ENCODE measurements at places on chromosomes 1 and 21.
A peak's percentile ranks its signal among the peaks of the same experiment; 100 is the strongest.

DNA sequence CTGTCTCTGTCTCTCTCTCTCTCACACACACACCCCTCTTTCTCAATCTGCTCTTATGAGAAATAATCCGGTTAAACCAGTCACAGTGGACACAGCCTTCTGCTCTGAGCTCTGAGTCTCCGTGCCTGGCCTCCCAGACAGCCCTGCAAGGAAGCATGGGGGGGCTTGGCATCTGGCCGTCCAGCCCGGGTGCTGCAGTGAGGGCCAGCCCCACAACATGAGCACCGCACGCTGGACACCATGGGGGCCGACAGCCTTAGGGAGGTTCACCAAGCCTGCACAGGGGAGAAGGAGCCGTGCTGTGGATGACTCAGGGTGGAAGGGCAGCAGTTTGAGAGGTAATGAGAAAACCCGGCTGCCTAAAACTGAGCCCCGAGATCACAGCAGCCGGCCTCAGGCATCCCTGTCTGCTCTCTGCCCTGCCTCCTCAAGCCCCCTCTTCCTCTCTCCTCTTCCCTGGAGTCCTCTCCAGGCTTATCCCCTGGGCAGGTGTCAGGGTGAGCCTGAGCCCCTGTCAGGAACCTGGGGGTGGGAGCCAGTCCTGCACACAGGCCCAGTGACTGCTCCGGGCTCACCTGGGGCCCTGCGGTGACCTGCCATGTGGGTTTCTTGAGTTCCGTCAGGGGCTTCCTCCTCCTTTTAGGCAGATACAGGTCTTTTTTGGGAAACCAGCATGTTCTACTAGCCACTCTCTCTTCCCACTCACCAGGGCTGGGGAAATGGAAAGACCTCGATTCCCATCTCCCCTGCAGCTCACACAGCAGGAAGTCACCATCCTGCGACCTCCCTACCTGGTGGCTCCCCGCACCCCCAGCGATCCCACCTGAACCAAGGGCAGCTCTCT lies 92.8 kb downstream of the ITPKB start:
- DNase-seq = no peak

DNA sequence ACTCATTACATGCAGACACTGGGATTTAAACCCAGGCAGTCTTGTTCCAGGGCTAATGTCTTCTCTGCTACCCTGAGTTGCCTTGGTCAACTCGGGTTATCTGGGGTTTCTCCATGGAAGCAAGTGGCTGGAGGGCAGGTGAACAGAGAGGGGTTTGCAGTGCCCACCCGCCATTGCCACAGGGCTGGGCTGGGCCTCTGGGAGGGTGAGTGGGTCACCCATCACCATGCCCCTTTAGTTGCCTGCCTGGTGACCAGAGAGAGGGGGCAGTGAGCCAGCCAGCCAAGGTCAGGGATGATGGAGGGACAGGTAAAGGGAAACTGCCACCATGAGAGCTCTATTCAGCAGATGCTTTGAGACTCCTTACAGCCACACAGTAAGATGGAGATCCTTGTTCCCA lies 53.2 kb downstream of the GRIK3 start:
- DNase-seq = no peak

DNA sequence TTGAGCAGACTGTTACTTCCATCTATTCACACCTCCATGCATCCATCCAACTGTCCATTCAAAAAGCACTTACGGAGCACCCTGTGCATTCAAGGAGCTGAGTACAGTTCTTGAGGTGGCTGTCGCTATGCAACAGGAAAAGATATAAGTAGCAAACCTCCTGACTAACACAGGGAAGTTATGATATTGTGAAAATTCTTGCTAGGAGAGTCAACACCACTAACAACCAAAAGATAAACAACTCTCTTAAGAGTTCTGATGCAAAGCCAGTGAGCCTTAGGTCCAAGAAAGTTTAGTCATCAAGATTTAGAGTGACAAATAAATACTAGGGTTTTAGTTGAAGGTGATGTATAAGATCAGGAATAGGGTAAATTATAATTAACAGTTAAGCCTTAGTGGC lies 44.5 kb upstream of the TRIM45 start:
- DNase-seq = no peak

DNA sequence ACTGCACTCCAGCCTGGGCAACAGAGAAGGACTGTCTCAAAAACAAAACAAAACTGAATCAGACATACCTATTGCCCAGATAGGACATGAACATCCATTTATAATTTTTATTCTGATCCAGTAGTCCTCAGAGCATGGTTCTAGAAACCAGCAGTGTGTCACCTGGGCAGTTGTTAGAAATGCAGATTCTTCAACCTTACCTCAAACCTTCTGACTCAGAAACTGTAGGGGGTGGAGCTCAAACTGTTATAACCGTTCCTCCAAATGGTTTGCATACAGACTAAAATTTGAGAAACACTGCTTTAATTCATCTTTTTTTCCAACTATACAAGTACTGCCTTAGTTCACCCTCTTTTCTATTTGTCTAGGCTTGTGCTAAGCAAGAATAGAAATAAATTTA lies 6.0 kb downstream of the NASP start:
- no peak for DNase-seq

GRCh38 chr1:231869364-231869763 lies 242.8 kb downstream of the DISC1 start:
- no peak for DNase-seq

DNA sequence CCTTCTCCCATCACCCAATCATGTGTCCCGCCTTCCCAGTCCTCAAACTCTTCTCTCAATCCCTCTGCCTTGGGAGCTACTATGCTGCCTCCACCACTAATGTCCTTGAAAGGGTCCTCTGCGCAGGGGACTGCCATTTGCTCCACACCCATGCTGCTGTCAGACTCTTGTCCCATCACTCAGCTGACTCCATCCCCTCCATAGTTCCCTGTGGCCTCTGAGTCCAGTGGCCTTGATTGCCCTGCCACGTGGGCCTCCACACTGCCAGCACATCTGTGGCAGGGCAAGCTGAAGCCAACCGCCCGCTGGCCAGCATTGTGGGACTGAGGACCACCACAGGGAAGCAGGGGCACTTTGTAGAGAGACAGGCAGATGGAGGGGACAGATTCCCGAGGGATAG lies 1.3 kb upstream of the TNNT2 start:
- no peak for DNase-seq

GRCh38 chr1:81023187-81023724 lies 777.5 kb upstream of the ADGRL2 start:
- DNase-seq = no peak

GRCh38 chr1:53079251-53079650 lies 17.2 kb downstream of the PODN start:
- DNase-seq = no peak

DNA sequence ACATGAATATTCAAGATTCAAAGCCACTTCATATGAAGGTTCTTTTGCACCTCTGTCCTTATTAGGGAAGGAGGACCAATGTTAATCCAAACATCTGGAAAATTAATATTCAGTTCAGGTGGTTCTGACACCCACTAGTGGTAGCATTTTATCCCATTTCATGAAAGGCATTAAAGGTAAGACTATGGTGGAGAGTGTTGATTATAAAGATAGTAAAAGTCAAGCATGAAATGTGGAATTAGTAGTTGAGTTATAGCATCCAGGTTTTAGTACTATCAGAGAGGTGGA lies 17.5 kb upstream of the YTHDF2 start:
- no peak for DNase-seq

- no peak for DNase-seq
Observed at GRCh38 chr21:44931137-44931500, 8.7 kb upstream of the SLX9 start.

- DNase-seq = no peak
Observed at GRCh38 chr1:33842348-33842747, 21.5 kb upstream of the HMGB4 start.

GRCh38 chr1:90104941-90105538 lies 110.1 kb downstream of the ZNF326 start:
- no peak for DNase-seq

- no peak for DNase-seq
Observed at GRCh38 chr21:42525029-42525581, 11.5 kb downstream of the SLC37A1 start.

DNA sequence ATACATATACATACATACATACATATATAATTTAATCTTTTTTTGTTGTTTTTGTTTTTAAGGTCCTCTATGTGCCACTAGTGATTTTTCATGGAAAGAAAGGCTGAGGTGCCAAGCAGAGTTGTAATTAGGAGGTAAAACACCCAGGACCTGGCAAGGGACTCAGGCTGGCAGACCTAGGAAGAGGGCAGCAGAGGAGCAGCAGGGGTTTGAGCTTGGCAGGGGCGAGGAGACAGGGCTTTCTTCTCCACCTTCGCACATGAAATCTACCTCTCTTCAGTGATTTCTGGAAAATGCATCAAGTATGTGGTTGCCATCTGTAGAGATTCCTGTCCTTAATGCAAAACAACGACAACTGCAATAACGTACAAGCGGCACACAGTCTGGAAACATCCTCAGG lies 31.9 kb downstream of the DDAH1 start:
- no peak for DNase-seq

GRCh38 chr1:93814795-93815340 lies 64.1 kb downstream of the DNTTIP2 start:
- no peak for DNase-seq

DNA sequence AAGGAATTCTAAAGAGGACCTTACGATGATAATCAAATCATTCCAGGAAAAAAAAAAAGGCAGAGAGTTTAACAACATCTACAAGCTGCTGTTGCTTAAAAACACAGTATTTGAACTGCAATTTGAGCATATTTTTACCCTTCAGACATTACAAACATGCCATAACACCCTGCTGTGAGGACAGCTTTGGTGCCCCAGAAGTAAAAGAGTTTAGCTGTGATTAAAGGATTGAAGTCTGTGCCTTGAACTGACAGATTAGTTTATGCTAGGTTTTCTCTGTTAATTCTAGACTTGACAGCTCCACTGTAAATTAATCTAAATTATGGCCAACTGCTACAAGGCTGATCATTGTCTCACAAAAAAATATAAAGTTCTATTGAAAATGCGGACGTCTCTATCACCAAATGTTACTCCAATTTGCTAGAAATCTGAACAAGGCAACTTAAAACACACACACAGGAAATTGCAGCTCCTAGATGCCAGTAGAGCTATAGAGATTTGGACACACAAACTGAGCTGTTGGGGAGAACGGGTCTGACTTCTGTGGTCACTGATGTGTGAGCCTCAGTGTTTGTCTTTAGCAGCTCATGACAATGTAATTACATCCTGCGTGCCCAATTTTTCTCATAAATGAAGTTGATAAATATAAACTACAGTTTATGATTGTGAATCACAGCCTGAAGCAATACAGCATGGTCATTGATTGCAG lies 217.9 kb downstream of the NTNG1 start:
- no peak for DNase-seq

GRCh38 chr1:205484985-205485967 lies 19.2 kb upstream of the CDK18 start:
- DNase-seq = peak; percentile 74

GRCh38 chr1:151011154-151011850 lies 3.1 kb downstream of the PRUNE1 start:
- no peak for DNase-seq

DNA sequence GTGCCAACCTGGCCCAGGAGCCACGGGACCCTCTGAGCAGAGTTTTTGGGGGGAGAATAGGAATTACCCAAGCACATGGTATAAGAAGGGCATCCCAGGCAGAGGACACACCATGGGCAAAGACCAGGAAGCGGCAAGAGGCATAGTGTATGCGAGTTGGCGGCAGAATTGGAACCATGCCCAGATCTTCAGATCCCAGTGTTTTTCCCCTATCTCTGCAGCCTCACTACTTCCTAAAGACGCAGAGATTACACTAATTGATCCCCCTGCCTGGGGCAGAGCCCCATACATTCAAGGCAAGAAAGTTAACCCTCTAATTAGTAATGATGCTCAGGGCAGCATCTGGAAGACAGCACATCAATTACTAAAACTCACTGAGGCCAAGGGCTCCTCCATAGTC lies 48.2 kb downstream of the SYT2 start:
- DNase-seq = no peak

- DNase-seq = no peak
Observed at GRCh38 chr21:41650526-41651145, 116.2 kb downstream of the RIPK4 start.

GRCh38 chr1:225928186-225929175 lies 4.4 kb upstream of the PYCR2 start:
- DNase-seq = peak; percentile 27

DNA sequence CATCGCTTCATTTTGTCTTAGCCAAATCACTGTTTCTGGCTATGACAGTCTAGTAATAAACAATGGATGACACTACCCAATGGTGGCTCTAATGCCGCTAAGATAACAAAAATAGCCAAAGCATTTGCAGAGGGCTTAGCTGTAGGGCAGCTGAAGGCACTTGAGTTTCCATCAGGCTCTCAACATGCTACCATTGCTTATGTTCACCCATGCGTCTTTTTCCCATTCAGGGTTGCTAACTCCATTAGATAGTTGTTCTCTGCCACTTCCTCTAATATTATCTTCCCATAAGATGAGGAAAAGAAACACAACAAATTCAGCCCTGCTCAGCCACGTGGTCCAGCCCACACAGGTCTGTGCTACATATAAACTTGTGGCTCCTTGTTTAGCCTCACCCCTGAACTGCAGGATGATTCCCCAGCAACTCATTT lies 159.6 kb downstream of the TOMM20 start:
- DNase-seq = no peak

DNA sequence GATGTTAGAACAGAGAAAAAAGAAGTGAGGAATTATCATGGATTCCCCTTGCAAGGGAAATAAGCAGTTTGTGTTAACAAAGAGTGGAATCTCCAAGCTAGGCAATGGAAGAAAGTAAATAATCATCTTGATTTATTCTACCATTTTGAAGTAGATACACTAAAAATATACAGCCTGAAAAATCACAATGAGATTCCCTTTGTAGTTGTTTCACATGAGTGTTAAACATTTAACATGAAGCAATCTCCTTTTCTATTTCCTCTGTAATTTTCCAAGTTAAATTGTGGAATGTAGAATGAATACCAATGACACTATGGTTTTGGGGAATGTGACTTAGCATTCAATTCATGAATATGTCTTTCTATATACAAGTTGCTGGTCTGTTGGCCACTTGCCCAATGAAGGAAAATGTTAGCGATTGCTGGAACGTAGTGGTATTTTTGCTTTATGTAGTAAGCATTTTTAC lies 5.7 kb downstream of the TGFB2 start:
- no peak for DNase-seq

GRCh38 chr1:68384321-68384813 lies 65.4 kb downstream of the RPE65 start:
- peak; percentile 2 for DNase-seq

DNA sequence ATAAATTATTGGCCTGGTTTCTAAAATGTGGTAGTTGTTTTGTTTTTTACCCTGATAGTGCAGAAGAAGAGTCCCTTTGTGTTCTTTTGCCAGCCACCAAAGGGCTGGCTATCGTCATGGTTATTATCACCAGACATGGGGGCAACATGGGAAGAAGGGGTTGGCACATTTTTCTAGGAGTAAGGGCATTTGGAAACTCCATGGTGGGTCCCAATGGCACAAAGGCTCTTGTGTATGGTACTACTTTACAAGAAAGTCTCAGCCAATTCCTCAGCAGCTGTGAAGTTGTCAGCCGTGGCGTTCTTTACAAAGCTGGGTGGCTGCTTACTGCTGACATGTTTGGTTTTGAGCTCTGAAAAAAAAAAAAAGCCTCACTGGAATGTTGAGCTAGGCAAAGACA lies 330.4 kb upstream of the ESRRG start:
- DNase-seq = no peak
